Muscle of back (tissue), 13 donors: ENCODE measurements at places on chromosomes 7 and 10. TPM values are rescaled to one million over a fixed set of nuclear protein-coding genes. Genes with fewer than 3 reads are reported as not detected.
A peak's percentile ranks its signal among the peaks of the same experiment; 100 is the strongest.

The AKR1C2 gene
- 7.8 TPM for polyA plus RNA-seq

The STK31 gene
- polyA plus RNA-seq: 1.4 TPM

GRCh38 chr10:102653060-102653459 is 8.8 kb downstream of the TRIM8 start:
- DNase-seq: no peak

DNA sequence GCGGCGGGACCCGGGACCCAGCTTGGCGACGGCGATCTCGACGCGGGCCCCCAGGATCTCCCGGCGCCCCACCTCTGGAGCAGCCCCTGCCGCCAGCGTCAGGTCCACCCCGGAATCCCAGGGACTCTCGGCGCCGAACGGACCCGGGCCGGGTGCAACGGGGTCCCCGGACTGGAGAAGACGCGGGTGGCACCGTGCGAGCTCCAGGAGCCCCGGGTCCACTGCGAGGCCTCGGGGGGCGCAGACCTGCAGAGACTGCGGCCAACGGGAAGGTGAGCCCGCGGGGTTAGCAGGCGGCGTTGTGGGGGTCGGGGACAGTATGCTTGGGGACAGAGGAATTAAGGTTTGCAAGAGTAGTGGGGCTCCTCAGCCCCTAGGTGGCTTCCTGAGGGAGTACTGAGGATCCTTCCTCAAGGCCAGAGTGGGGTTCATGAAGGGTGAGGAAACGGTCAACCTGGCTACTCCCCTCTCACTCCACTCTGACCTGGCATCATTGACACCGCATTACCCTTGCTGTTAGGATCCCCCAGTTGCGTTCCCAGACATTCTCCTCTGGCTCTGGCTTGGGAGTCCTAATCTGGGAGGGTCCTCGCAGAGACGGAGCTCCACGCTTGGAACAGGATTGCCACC is 353 bp downstream of the EPHB6 start:
- no peak for DNase-seq

- peak; percentile 64 for DNase-seq
These were observed at the start of gene DNAJC12 for GRCh38 chr10:67837541-67838314. Gene DNAJC12 (minus strand): TSS chr10:67838188. CDS start chr10:67838011, 177 bp downstream.

DNA sequence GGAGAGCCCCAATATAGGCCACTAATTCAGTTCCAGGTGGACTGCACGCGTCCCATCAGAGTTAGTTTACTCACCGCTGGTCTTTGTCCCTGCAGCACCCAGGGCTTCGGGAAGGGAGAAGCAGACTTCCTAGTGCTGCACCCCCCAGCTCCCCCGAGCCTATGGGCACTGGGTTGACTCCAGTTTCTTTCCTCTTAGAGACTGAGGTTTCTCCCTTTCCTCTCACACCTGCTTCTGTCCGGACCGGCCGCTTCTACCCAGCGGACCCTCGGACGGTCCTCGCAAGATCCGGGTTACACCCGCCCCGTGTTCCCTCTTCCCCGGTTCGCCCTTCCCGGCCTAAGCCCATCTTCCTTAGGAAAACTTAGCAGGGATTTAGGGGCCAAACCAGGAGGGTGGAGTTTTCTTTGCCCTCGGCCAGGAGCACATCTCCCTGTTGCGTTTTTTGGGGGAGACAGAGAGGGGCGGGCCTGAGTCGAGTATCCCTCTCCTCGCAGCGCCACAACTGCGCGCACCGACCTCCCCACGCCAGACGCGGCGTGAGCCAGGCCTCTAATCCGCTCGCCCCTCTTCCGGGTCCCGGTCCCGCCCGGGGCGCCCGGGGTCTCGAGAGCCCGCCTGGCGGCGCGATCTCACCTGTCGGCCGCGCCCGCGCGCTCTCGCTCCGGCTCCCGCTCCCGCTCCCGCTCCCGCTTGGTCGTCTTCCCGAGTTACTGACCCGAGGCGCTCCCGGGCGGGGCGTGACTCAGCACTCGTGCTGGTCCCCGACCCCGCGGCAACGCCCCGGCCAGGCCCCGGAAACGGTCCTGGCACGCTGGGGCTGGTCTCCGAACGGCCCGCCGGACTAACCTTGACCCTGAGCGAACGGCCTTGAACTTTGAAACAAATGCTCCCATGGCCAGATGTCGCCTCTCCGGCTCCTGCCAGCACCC is at the start of gene AIFM2:
AIFM2 (minus strand) TSS at position 728 of the 932 bp plus-strand sequence. CDS start 8,741 bp downstream, outside the sequence.
- peak; percentile 38 for DNase-seq

GRCh38 chr10:103819493-103819892 is 35.9 kb downstream of the SH3PXD2A start:
- peak; percentile 51 for DNase-seq

The PKD1L1 gene
- 0.23 TPM for polyA plus RNA-seq

DNA sequence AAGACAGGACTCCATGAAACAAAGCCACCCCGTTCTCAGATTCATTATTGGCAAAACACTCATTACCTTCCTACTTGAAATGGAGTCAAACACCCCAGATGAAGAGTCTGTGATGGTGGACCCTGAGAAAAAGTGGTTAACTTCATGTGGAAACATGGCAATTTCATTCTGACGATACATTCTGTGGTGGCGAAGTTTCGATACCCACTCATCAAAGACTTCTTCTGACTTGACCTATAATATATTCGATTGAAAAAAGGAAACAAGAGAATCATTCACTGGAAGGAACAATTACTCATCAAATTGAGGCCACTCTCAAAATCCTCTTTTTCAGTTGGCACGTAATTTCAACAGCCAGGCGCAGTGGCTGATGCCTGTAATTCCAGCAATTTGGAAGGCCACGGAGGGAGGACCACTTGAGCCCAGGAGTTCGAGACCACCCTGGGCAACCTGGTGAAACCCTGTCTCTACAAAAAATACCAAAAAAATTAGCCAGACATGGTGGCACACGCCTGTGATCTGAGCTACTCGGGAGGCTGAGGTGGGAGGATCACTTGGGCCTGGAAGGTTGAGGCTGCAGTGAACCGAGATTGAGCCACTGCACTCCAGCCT is 108.8 kb upstream of the GSDME start:
- no peak for DNase-seq

DNA sequence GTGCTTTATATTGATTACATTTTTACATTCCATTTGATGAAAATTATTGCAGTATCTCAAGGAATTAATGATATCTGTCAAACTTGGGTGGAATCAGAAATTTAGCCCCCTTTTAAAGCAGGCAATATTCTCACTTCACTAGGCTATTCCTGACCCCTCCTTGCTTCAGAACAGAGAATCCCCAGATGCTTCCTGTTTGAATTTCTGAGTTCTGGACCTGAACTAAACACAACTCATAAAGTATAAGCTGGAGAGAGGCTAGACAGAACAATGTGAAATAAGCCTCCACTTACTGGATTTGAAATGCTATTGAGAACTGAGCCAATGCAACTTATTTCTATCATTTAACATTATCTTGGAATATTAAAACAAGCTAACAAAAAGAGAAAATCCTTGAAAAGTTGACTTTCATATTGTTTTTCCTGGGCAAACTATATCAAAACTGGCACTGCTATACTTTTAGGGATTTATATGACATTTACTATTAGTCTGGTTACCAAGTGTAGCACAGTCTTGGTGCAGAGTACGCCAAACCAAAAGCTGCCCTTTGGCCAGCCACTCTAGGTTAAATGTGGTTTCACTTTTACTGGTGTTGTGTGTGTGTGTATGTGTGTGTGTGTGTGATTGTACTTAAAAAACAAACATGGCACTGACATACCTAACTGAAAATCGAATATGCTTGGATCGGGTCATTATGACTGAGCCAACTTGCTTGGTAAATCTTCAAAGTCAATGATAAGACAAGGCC is 19.0 kb upstream of the AGMO start:
- no peak for DNase-seq

The GRID2IP gene
- polyA plus RNA-seq: 0.19 TPM

- DNase-seq: no peak
These were observed 77.5 kb upstream of the GTF2I start for GRCh38 chr7:74579800-74580685.

The DEPP1 gene
- 41.6 TPM for polyA plus RNA-seq

- no peak for DNase-seq
These were observed 11.8 kb downstream of the KAZALD1 start for GRCh38 chr10:101073631-101074030.

The SUGCT gene
- 2.2 TPM for polyA plus RNA-seq

The TSPAN33 gene
- 40.6 TPM for polyA plus RNA-seq

GRCh38 chr7:148334959-148335577 is 255.5 kb upstream of the C7orf33 start:
- DNase-seq: no peak

GRCh38 chr10:69626826-69627225 is 3.2 kb upstream of the FAM241B start:
- DNase-seq: no peak

DNA sequence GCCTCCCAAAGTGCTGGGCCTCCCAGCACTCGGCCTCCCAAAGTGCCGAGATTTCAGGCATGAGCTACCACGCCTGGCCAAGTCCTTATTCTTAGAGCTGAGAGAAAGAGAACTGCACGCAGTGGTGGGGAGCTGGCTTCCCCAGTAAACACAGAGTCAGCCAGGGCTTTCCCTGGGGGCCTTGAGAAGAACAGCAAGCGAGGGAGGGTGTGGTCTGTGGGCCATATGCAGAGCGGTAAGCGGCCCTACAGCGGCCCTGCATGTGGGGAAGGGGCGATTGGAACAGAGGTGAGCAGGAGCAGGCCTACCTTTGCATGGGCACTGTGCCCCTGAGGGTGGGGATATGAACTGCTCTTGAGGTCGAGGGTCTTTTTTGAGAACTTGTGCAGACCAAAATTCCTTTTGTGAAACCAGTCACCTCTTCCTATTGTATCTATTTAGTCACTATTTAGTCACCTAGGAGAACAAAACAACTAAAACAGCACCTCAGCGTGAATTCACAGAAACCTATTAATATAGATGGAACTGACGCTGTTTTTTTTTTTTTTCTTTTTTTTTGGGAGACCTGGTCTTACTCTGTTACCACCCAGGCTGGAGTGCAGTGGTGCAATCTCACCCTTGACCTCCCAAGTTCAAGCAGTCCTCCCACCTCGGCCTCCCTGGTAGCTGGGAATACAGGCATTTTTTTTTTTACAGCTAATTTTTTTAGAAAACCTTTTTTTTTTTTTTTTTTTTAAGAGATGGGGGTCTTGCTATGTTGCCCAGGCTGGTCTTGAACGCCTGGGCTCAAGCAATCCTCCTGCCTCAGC is 36.9 kb upstream of the SH2D4B start:
- DNase-seq: peak; percentile 91

DNA sequence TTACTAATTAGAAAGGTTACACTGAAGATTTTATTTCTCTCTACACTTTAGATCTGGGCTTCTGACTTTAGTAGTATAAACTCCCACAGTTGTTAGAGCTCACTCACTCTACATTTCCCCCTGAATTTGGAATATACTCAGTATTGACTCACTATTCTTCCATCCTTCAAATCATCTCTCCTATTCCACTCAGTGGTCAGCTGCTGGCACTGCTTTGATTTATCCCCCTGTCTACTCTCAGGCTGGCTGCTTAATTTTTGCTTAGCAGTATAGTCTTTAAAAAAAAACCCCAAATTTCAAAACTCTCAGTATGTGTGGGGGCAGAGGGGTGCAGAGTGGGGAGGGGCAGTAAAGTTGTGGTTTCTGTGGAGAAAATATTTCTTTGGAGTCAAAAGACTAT is 68.9 kb downstream of the CDK6 start:
- DNase-seq: no peak

- peak; percentile 44 for DNase-seq
These were observed 69.5 kb downstream of the TCERG1L start for GRCh38 chr10:131242007-131242406.

DNA sequence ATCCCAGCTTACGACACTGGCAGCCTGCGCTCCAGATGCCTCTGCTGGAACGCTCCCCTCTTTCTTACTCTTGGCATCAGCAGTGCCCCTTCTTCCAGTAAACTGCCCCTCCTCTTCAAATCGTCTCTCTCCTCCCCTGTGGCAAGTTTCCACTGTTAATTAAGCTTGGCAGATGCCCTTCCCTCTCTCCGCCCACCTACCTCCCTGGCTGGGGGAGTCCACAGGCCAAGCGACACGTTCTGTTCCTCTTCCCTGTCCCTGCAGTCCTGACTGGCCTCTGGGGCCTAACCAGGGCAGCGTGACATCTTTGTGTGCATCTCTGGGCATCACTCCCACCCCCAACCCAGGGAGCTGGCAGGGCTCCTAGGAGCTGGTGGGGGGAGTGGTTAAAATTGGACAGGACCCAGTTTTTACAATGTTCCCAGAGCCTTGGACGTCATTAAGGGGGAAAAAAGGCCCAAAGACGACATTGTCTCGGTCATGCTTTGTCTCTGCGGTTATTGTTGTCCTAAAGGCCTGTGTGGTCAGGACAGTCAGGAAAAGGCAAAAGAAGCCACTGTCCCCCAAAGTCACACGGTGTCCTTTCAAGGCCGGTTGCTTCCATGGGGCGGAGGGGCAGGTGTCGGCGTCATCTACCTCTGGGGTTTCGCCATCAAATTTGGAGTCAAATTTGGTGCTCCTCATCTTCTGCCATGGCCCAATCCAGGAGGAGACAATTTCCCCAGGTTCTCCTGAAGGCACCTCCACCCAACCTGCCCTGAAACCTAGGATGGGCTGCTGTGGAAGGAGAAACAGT is 54.2 kb downstream of the DLG5 start:
- peak; percentile 28 for DNase-seq

DNA sequence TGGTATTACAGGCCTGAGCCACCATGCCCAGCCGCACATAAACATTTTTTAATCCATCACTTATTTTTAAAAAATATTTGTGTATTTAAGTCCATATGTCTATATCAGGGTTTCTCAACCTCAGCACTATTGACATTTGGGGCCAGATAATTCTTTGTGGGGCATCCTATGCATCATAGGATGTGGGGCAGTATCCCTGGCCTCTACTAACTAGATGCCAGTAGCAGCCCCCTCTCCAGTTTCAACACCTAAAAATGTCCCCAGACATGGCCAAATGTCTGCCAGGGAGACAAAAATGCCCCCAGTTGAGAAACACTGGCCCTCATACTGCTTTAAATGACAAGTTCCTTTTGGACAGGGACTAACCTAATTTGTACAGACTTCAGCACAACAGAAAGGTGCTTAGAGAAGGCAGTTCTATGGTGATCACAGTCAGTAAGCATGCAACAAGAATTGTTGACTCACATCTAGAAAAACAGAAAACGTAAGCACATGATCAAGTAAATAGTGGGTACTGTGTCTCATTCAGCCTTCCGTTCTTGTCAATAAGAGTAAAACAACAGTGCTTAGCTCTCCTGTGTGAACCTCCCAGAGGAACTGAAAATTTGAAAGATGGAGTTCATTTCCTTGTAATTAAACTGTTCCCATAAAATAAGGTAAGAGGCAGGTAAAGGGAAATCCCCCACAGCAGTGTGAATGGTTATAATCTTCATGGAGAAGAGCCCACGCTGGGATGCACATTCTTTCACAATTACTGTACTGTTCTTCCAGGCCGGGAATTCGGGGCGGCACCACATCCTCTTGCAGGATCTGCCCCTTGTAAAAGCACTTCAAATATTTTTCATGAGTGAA is 17.3 kb upstream of the ADRB1 start:
- no peak for DNase-seq

GRCh38 chr7:22460363-22460988 is 39.5 kb downstream of the STEAP1B start:
- DNase-seq: no peak

DNA sequence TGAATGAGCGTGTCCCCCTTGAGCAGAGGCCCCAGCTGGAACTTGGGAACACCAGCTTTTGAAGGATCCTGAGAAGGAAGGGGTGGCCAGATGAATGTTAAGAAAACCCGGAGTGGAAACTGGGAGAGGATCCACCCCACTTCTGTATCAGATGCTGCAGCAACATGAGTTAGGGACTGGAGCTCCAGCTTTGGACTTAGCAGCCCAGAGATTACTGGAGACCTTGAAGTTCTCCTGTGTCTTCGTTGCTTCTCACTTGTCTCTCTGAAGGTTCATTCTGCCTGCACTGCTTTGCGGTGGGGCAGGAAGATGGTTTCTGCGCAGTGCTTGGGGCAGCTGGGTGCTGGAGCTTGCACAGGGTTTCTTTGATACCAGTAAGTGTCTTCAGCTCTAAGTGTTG is 9.3 kb downstream of the TMEM248 start:
- DNase-seq: no peak
